Spinal cord (tissue), 10 donors: ENCODE measurements at places on chromosomes 13 and 19.

DNA sequence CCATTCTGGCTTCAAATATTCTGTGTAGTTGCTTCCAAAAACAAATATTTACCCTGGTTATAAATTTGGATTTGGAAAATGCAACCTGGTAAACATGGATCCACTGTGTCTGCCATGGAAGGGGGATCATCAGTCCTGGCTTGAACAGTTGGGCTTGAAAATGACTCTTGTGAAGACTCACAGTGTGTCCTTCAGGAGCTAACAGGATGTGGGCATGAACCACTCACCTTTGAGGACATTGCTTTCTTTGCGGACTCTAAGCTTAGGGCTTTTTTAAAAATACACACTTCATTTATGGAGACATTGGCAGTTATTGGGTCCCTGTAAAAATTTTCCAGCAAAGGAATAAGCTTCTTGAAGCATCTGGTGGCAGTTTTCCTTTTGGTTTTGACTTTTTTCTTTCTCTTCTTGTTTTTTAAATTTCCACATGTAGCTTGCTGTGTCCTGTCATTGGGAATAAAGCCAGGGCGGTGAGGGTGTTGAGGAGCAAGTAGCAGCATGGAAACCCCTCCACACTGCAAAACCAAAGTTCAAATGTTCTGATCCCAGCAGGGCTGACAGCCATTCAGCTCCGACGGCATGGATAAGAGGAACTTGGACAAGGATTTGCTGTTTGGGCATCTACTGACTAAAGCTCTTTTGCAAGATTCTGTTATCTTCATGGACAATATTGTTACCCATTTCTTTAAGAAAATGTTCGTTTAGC lies 39.5 kb upstream of the SERP2 start:
- H3K4me1 ChIP-seq: peaks cover 10% of the 10 kb centered on the region
- H3K27ac ChIP-seq: no peak overlapping the region
- H3K4me3 ChIP-seq: no peak overlapping the region
- H3K36me3 ChIP-seq: no peaks in the 10 kb centered on the region
- no peaks in the 10 kb centered on the region for H3K27me3 ChIP-seq

DNA sequence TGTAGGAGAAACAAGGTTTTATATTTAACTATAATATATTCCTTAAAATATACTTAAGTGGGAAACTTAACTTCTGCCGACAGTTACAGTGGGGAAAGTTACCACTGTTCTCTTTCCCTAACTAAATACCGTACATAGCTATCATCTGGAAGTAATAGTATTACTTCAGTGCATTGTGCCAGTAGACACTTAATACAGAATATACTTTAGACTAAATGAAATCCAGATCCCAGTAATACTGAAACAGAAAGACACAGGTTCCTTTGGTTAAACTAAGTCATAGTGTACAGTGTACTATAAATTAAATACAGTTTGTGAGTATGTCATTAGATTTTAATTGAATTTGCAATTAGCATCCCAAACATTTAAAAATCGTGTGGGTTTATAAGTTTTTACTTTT lies 107.5 kb downstream of the PCCA start:
- H3K4me1 ChIP-seq: no peaks in the 10 kb centered on the region
- no peak for DNase-seq
- H3K4me3 ChIP-seq: no peak overlapping the region
- no peaks in the 10 kb centered on the region for H3K36me3 ChIP-seq
- no peak overlapping the region for H3K27ac ChIP-seq

DNA sequence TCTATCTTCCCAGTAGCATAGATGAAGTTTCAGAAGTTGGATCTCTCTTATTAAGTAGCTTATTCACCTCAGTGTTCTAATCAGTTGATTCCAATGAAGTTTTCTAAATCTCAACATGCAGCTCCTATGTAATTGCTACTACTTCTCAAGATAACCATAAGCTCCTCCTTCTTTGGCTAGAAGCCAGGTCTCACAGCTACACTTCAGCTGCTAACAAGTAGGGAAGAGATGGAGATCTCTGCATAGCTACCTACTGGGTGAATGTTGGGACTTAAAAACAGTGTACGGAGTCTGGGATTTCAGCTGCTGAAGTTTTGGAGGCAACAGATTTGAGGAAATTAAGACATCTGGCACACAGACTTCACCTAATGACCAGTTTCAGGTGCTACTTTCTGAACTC lies 661.0 kb downstream of the SLITRK1 start:
- H3K27ac ChIP-seq: no peak overlapping the region
- H3K4me3 ChIP-seq: no peak overlapping the region
- no peak for DNase-seq

GRCh38 chr19:12997967-12998940 lies 3.0 kb downstream of the NFIX start:
- no peak for DNase-seq
- peaks cover 36% of the 10 kb centered on the region for H3K36me3 ChIP-seq
- peak overlapping the region; percentile 82 for H3K27ac ChIP-seq
- peaks cover 5% of the 10 kb centered on the region for H3K27me3 ChIP-seq

DNA sequence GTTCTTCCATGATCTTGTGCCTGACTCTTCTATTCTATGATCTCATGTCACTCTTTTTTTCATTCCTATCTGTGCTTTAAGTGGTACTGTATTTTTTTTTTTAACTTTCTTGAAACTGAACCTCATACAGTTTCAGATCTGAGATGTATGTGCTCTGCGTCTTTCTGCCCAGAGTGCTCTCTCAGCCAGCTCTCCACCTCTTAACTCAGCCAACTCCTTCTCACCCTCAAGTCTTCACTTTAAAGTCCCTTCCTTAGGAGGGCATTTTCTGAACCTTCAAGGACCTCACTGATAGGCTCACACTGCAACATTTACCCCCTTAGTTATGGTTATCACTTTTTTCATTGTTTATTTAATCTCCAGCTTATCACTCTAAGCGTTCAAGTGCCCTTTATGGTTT lies 158.7 kb downstream of the IRS2 start:
- no peak overlapping the region for H3K27ac ChIP-seq
- no peaks in the 10 kb centered on the region for H3K4me1 ChIP-seq
- no peaks in the 10 kb centered on the region for H3K27me3 ChIP-seq
- no peak for DNase-seq

DNA sequence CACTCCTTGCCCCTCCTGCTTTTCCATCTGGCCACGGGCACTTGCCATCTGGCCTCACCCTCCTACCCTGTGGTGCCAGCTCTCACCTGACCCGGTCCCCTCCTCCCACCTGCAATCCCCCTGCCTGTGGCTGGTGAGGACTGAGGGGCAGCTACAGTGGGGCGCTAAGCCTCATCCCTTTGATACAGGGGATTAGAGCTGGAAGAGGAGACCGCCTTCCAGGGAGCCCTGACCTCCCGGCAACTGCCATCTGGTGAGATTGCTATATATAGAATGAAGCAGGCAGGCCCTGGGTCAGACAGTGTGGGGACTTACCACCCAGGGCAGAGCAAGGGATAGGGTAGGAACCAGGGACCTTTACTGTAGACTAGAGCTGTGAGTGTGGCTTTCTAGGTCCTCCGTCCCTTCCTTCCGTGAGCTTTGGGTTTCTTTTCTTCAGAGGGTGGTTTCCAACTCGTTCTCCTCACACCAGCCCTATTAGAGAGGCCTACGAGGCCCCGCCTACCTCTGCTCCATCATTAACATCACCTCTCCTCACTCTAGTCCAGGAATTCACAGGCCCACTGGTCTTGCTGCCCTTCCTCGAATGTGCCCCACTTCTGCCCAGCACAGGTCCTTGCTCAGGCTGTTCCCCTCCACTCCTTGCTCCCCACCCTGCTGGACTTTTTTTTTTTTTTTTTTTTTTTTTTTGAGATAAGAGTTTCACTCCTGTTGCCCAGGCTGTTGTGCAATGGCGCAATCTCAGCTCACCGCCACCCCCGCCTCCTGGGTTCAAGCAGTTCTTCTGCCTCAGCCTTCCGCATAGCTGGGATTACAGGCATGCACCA lies 7.7 kb downstream of the KASH5 start:
- no peaks in the 10 kb centered on the region for H3K4me1 ChIP-seq
- H3K36me3 ChIP-seq: no peaks in the 10 kb centered on the region
- no peak overlapping the region for H3K27ac ChIP-seq
- H3K4me3 ChIP-seq: no peak overlapping the region
- peaks cover 11% of the 10 kb centered on the region for H3K27me3 ChIP-seq

DNA sequence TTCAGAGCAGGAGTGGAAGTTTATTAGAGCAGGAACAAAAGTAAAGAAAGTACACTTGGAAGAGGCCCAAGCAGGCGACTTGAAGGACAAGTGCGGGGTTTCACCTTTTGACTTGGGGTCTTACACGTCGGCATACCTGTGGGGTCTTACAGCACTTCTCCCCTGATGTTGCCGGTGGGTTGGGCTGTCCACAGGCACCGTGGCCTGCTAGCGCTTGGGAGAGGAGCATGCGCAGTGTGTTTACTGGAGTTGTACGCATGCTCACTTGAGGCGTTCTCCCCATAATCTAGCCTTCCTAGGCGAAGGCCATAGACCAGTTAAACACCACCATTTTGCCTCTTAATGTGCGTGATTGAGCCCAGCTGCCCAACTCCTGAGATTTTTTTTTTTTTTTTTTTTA lies 25.0 kb upstream of the PLEKHF1 start:
- no peak overlapping the region for H3K27ac ChIP-seq
- no peak for DNase-seq
- H3K36me3 ChIP-seq: no peaks in the 10 kb centered on the region
- H3K27me3 ChIP-seq: no peaks in the 10 kb centered on the region
- H3K4me1 ChIP-seq: peaks cover 16% of the 10 kb centered on the region

GRCh38 chr19:33405553-33406461 lies 32.3 kb downstream of the CEBPG start:
- H3K27me3 ChIP-seq: no peaks in the 10 kb centered on the region
- peaks cover 30% of the 10 kb centered on the region for H3K4me1 ChIP-seq
- peaks cover 68% of the 10 kb centered on the region for H3K36me3 ChIP-seq
- H3K27ac ChIP-seq: no peak overlapping the region
